BJ (cell line): ENCODE measurements at places on chromosomes 2 and 18. TPM values are rescaled to one million over a fixed set of nuclear protein-coding genes. Genes with fewer than 3 reads are reported as not detected.

The TMEM247 gene
- polyA plus RNA-seq, result not detected in 2 replicates

- DNase-seq, result no peak
These were observed 170.6 kb downstream of the CERS6 start for GRCh38 chr2:168626647-168627046.

GRCh38 chr18:22110461-22110924 is 58.9 kb upstream of the GATA6 start:
- no peak for DNase-seq

DNA sequence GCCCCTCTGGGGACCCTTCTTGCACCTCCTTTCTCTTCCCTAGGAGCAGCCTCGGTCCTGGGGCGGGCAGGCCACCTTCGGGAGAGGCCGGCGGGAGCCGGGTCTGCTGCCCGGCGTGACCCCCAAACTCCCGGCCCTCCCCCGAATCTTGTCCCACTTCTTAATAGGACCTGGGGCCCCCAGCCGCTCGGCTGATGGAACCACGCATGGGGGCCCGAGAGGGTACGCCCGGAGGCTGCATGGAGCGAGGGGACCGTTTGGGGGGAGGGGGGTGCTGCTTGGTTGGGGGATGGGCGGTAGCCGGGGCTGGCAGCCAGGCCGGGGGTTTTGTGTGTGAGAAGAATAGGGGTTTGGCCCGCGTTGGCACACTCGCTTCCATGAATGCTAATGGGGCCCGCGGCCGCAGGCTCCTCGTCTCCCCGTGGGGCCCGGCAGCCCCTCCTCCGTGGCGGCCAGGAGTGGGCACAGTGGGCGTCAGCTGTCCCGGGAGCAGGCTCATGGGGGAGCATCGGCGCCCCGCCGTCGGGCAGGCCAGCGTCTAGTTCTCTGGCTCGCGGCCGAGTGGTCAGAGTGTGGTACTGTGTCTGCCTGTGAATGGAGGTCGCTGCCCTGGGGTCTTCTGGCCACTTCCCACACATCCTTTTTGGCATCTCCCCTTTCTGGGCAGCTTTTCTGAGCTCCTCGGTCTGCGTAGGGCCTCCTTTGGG is 1.0 kb downstream of the GAREM2 start:
- no peak for DNase-seq

DNA sequence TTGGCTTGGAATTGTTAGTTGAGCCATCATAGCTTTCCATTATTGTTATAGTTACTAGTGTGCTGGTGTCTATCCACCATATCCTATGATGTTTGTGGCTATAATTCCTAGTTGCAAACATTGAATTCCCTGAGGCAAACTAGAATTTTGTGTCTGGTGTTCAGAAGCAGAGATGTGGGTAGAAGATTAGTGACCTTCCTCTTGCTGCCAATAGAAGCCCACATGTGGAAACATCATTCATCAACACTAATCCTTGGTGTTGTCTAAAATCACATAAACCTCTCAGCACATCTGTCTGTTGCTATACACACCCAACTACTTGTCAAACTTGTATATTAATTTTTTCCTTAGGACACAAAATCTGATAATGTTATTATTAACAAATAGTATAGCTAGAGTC is 374.1 kb downstream of the TGIF1 start:
- no peak for DNase-seq

- DNase-seq, result no peak
These were observed 1.4 kb upstream of the MARCO start for GRCh38 chr2:118940486-118941120.

- no peak for DNase-seq
These were observed 33.2 kb downstream of the ZNF892 start for GRCh38 chr2:95240556-95240955.
